ENCODE measurements at places on chromosomes 12 and 14.
A peak's percentile ranks its signal among the peaks of the same experiment; 100 is the strongest.

- no peak for DNase-seq
These were observed 184.8 kb downstream of the PIK3C2G start for GRCh38 chr12:18446061-18446644.

DNA sequence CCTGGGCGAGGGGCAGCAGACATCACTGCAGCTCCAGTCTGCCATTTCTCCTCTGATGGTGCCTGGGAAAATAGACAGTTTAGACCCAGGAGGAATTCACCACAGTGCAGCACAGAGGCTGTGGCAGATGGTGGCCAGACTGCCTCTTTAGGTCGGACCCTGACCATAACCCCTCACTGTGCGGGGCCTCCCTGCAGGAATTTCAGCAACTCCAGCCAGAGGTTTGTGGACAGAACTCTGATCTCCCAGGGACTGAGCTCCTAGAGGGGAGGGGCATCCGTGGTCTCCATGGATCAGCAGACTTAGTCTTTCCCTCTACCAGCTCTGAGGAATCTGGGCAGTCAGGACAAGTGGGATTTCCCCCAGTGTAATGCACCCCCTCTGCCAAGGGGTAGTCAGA is 106.5 kb downstream of the ZC3H14 start:
- DNase-seq = no peak

- no peak for DNase-seq
These were observed 216.3 kb downstream of the C12orf42 start for GRCh38 chr12:103279444-103279843.

DNA sequence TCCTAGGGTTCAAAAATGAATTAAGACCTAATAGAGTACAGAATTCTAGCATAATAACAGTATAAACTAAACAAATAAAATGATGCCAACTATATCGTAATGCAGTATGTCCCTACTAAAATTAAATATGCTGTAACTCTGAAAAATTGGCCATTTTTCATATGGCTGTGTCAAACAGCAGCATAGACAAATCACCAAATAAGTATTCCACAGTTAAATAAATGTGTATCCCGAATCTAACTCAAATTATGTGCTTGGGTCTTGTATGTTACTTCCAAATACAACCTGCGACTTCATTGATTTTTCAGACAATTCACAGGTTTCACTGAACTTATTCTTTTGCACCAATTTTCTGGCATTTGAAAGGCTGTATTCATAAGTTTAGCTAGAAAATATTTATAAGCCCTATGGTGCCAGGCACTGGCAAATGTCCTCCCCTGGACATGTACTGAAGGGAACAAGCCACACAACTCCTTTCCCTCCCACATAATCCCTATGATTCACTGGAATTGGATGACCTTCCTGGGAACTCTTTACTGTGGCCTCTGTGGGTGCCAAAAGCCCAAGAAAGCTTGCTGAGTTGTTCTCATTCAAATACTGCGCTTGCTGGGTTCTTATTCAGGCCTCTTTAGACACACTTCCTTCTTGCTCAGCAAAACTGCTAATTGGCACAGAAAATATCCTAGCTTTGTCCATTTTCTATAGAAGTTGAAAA is 108.8 kb downstream of the KITLG start:
- DNase-seq = peak; percentile 22

DNA sequence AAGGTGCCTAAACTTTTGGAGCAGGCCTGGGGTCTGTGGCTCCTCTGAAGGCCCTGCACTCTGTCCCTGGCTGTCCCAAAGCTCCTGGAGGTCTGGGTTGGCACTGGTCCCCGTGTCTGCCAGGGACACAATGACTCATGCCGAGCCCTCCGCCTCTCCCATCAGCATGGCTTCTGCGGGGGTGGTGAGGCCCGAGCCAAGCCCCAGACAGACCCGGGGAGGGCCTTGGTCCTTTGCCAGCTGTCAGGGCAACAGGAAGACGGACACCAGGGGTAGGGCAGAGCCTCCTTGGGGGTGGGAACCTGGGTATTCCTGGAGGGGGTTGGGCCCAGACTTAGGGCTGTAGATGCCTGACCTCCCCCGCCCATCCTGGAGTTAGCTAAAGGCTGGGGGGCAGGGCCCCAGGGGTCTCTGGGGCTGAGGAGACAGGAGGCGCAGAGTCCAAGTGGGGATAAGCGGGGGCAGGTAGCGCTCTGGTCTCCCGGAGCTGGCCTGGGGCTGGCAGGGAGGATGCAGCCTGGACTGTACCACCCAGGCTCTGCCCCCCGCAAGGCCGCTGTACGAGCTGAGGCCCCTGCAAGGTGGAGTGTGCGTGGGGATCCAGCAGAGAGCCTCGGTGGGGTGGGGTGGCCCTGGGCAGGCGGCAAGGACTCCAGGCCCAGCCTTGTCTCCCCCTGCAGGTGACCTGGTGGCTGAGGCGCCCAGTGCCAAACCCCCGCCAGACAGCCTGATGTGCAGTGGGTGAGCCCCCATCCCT is 16.4 kb upstream of the PUS1 start:
- DNase-seq = no peak
